ENCODE measurements at places on chromosomes 16 and 17.

GRCh38 chr16:77974883-77975282 is 47.5 kb upstream of the CLEC3A start:
- DNase-seq, result no peak

DNA sequence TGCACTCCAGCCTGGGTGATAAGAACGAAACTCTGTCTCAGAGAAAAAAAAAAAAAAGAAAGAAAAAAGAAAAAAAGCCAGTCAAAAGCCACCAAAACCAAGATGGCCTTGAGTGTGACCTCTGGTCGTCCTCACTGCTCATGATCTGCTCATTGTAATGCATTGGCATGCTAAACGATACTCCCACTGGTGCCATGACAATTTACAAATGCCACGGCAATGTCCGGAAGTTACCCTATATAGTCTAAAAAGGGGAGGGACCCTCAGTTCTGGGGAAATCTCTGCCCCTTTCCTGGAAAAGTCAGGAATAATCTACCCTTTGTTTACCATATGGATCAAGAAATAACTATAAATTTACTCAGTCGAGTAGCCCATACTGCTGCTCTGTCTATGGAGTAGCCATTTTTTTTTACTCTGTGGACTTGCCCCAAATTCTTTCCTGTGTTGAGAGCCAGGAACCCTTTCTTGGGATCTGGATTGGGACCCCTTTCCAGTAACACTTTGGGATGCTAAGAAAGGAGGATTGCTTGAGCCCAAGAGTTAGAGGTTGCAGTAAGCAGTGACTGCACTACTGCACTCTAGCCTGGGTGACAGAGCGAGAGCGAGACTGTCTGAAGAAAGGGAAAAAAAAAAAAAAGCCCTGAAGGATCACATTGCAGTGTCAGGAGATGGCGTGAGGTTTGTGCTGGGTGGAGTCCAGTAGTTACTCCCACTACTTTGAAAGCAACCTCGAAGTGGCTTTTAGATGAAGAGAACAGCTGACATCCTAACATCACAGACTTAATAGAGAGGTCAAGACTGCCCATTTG is 3.7 kb upstream of the TMEM231 start:
- peak; percentile 19 for DNase-seq

DNA sequence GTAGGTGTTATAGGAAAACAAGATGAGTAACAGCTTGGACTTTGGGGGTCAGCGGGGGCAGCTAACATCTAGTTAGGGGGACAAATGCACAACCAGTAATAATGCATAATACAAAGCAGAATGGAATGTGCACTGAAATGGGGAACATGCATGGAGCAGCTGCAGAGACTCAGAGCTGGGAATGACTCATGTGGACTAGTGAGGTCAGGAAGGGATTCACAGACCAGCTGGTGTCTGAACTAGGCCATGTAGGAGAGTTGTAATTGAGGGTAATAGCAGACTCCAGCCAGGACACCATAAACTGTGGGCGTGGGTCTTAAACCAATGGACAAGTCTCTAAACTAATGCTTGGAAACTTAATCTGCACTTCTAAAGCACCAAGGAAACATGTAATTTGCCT is 176.8 kb upstream of the ASIC2 start:
- peak; percentile 64 for DNase-seq

GRCh38 chr16:81651758-81652718 is 127.1 kb upstream of the PLCG2 start:
- DNase-seq, result no peak

GRCh38 chr16:844638-845350 is 44.3 kb upstream of the GNG13 start:
- no peak for DNase-seq

GRCh38 chr16:80682421-80683070 is 121.9 kb downstream of the CDYL2 start:
- DNase-seq, result no peak

- peak; percentile 68 for DNase-seq
Measured at GRCh38 chr17:15169676-15170075, 95.5 kb downstream of the PMP22 start.

DNA sequence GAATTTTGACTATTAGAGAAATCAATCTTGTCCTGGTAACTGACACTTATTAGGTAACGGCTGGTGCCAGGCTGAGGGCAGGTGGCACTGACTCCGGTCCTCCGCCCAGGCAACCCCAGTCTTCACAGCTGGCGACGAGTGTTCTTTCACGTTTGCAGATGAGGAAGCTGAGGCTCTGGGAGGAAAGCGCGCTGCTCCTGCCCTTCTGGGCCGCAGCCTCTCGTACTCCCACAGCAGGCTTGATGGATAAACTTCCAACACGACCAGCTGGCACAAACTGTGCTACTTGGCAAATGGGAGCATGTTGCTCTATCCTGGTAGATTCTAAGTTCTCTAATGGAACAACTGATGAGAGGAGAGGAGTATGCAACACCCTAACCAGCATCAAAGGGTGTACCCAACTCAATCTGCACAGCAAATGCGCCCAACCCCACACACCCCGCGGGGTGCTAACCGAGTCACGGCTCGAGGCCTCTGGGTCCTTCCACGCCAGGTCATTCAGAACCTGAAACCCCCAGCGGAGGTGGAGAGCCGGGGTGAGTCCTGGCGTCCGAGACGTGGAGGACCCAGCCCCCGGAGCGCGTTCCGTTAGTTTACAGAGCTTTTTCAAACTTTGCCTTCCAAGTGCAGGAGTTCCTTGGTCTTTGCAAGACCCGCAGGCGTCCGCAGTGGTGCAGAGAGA is 477 bp upstream of the SLC47A1 start:
- no peak for DNase-seq

DNA sequence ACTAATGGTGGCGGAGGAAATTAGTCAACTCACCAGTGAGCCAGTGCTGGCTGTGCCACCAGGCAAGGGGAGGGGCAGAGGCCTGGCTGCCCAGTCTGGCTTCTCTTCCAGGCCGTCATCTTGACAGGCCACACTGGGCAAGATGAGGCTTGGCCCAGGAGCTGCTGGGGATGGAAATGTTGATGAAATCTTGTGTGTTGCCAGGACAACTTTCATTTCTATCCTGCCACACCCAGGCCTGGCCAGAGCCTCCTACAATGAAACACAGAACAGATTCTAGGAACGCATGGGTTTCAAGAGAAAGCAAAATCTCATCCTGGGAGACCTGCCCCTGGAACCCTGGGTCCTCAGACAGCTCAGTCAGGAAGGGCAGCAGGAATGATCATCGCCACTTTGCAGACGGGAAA is 9.3 kb downstream of the HEXIM2 start:
- no peak for DNase-seq

GRCh38 chr17:74491626-74492025 is 25.2 kb downstream of the CD300A start:
- DNase-seq, result no peak

GRCh38 chr17:949623-950303 is 29.8 kb downstream of the NXN start:
- DNase-seq, result no peak

DNA sequence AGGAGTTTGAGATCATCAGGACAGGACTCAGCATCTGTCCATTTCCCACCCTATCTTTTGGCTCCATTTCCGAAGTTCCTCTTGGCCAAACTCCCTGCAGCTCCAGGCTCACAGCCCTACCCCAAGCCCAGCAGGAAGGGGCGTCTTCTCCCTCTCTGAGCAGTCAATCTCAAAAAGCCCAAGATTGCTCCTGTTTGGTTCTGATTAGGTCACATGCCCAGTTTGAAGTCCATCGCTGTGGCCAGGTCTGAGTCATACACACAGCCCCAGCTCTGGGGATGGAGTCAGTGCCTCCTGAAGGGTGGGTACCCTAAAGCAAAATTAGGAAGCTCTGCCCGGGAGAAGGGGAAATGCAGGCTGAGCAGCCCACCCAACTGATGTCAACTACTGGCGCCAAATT is 23.9 kb downstream of the SNX20 start:
- peak; percentile 18 for DNase-seq

DNA sequence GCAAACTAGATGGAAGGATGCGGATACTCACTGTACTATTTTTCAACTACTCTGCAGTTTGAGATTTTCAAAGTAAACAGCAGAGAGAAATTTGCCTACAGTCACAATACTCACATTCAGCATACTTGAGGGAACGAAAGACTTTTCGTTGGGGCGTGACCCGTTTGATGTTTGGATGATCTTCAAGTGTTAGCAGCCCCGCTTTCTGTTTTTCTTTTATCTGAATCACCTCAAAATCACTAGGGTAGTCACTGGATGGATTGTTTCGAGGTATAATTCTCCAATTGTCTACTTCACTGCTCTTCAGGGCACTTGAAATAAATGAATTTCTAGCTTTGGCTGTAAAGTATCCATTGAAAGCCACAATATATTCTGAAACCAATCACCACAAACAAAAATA is 17.8 kb downstream of the MBTPS1 start:
- DNase-seq, result no peak
